ENCODE measurements at places on chromosomes 16 and 17.

DNA sequence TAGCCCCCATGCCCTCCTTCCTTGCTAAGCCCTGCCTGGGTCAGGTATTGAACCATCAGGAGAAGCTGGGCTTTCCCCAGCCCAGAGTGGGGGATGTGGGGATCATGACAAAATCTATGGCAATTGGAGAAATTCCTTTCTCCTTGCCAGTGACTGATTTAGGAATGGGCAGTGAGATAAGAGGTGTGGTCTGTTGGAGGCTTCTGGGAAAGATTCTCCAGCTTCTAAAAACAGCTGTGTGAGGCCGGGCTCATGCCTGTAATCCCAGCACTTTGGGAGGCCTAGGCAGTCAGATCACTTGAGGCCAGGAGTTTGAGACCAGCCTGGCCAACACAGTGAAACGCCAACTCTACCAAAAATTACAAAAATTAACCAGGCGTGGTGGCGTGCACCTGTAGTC lies 69.1 kb downstream of the SRCIN1 start:
- no peak for DNase-seq

DNA sequence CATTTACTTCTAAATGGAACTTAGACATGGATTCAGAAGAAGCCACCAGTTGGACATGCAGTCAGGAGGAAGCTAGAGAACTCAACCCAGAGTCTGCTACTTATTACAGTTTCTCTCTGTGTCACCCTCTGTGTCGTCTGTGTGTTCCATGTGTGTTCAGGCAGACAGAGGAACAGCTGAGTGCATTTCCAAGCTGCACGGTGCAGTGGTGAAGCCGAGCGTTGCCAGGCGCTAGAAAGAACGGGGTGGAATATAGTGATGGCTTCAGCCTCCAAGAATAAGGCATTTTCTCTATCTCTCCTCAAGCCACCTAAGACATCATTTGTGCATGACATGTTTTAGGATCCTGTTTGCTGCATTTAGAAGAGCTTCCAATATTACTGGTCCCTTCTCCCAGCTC lies 101.1 kb upstream of the CCL2 start:
- DNase-seq = no peak

- DNase-seq = no peak
These were observed 293.3 kb downstream of the MAF start for GRCh38 chr16:79307214-79307613.

DNA sequence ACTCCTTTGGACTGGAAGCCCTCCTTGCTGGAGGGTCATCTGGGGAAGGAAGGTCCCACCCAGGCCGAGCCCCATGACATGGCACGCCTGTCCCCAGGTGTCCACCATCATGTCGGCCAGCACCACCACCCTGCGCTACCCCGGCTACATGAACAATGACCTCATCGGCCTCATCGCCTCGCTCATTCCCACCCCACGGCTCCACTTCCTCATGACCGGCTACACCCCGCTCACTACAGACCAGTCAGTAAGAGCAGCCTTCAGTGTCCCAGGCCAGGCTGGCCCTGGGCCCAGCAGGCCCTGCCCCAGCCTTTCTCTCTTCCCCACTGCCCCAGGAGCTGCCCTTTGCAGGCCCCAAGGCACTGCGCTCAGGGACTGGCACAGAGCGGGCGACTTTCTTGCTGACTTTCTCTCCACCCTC lies 6.5 kb downstream of the TUBG2 start:
- DNase-seq = no peak

GRCh38 chr17:80839511-80839941 lies 152.1 kb upstream of the CHMP6 start:
- no peak for DNase-seq

DNA sequence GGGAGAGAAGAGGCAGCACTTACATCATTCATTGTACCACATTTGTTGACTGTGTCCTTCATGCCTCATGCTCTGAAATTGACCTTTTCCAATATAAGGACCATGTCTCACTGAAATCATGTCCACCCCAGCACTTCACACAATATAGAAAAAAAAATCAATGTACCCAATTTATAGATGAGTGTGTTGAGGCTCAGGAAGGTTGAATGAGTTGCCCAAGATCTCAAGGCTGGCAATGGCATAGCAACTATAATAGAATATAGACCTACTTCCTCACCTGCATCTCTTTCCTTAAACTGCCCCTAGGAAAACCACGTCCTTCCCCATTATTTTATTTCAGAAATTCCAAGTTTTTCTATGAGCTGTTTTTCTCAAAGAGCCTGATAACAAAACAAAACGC lies 912 bp upstream of the VAT1L start:
- no peak for DNase-seq

DNA sequence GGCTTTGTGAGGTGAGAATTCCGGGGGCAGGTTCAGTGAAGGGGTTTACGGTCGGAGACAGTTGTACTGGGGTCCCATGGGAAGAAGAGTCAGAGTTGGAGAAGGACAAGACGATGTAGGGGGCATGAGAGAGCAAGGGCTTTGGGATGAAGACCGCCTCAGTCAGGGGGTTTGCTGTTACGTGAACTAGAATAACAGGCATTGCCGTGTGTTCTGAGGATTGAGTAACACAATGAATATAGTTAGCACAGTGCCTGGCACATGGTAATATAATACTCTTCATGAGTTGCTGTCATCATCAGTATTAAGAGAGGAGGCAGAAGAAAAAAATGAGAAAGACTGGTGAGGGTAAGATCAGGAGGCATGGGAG lies 577 bp downstream of the ZNF646 start:
- DNase-seq = no peak

GRCh38 chr17:48441231-48441711 lies 11.3 kb upstream of the SKAP1 start:
- DNase-seq = no peak

GRCh38 chr17:48729335-48730239 lies 1.0 kb upstream of the HOXB13 start:
- DNase-seq = no peak

- peak; percentile 89 for DNase-seq
These were observed at the start of gene ACAP1 for GRCh38 chr17:7336240-7337175. ACAP1 (plus strand) TSS chr17:7336529; CDS start chr17:7336735, 206 bp downstream.

DNA sequence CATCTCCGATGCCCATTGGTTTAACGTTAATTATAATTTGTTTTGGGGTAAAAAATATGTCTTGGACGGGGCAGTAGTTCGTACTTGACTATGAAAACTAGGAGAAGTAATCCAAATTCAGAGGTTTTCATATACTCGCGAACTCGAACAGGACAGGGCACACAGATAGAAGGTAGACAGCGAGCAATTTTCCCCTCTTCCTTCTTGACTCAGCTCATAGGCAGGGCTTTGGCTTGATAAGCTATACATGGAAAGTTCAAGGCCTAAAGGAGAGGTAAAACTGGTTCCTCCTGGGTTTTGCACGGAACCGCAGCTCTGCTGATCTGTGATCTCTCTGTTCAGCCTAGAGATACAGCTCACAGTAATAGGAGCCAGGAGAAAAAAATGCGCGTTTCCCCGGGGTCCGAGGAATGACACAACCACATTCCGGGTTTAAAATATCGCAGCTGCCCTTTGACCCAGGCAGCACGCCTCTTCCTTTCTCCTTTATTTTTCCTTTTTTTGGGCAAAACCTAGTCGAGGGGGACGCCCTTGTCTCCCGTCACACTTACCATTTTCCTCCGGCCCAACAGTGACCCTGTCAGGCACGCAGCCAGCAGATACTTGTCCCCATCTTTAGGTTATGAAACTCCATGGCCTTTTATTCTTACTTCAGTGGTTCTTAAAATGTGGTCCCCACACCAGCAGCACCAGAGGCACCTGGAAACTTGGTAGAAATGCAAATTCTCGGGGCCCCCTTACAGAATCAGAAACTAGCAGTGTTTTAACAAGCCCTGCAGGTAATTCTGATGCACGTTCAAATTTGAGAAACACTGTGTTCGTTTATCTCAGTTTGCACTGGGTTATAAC lies 1.7 kb upstream of the LASP1 start:
- no peak for DNase-seq

DNA sequence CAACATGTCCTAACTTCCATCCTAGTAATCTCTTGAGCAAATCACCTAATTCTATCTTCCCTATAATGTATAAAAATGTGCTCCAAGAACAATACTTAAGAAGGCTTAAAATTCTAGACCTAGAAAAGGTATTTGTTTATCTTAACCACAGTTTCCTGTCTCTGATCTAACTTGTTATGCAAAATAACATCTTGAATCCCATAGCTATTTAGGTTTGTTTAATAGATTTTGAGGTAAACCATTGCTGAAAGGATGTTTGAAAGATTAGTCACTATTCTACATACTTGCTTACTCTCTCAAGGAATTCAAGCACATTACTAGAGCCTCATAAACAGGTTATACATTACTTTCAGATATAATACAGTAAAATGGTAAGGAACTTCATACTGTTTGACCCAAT lies 13.0 kb downstream of the CA10 start:
- no peak for DNase-seq

DNA sequence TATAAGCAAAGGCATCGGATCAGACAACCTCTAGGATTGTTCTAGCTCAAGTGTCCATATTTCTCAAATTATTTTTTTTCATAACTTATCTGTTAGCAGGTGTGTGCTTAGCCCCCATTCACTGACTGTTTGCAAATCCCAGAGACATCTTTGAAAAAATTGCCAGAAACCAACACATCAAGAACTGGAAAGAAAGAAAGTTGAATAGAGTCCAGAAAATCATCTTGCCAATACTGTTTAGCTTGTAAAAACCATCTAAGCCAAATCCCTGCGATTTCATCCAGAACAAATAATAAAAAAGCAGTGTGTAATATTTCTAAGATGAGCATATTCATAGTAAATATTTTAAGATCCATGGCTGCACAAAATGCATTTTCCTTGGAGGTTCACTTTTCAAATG lies 64.5 kb downstream of the WSCD1 start:
- no peak for DNase-seq

DNA sequence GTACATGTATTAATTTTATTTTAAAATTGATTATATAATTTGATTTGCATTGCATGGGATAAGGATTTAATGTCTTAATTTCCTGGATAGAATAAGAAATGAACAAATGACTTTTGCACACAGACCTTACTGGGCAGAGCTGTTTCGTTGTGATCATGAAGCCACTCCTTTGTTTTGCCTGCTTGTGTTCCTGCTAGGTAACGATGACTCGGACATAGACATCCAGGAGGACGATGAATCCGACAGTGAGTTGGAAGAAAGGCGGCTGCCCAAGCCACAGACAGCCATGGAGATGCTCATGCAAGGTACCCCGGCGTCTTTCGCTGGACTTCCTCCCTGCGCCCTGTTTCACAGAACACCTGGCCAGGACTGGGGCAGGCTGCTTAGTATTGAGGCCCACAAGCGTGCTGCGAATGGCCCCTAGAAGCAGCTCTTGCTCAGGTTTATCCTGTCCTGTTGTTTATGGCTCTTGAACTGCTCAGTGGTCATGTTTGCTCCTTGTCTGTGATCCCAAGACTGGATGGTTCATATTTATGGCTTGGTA lies 29.6 kb downstream of the CLUAP1 start:
- DNase-seq = no peak

DNA sequence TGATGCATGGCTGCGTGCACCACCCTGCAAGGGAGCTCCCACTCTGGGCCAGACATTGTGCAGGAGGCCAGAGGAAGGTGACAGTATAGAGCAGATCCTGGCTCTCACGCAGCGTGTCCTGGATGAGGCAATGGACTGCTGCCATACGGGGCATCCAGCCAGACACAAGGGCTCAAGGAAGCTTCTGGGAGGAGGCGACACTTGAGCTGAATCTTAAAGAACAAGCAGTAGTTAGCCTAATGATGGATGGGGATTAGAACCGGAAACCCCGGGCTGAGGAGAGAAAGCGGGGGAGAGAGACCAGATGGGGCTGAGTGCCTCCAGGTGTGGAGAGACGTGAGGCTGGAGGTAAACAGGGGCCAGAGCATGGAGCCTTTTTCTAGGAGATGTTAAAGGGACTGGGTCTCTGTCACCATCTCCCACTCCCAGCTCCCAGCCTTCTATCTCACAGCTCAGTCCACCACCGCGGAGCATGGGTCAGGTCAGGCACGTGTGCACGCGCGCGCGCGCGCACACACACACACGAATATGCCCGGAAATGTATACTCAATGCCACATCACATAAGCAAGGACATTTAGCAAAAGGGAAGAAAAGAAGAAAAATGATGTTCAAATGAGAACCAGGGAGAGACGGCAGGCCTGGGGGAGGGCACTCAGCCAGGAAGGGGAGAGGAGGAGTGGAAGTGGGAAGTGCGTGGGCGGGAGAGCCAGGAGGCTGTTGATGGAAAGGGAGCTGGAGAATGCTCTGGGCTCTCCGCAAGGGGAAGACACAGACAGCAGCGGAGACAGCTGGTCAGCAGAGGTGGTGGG lies 46.3 kb downstream of the CCDC42 start:
- DNase-seq = no peak

GRCh38 chr17:69434164-69434579 lies 19.7 kb downstream of the MAP2K6 start:
- DNase-seq = no peak

GRCh38 chr16:50597563-50598255 lies 49.5 kb downstream of the NKD1 start:
- DNase-seq = no peak

DNA sequence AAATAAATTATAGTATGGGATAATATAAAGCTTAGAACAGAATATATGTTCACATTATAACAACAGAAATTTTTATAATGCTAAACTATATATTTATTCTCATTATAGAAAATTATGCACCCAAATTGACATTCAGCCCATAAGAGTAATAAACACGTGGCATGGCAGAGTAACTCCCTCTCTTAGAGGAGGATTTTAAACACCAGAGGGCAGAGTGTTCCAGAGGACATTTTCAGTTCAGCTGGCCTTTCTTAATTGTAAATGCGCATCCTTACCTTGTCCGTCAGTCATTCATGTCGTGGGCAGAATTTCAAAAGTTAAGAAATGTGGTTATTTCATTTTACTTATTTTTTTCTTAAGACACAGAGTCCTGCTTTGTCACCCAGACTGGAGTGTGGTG lies 147.1 kb downstream of the TANC2 start:
- DNase-seq = no peak

- DNase-seq = no peak
These were observed 5.6 kb downstream of the CDH11 start for GRCh38 chr16:65116216-65116615.

- no peak for DNase-seq
These were observed 44.9 kb upstream of the ETV4 start for GRCh38 chr17:43591001-43591400.

DNA sequence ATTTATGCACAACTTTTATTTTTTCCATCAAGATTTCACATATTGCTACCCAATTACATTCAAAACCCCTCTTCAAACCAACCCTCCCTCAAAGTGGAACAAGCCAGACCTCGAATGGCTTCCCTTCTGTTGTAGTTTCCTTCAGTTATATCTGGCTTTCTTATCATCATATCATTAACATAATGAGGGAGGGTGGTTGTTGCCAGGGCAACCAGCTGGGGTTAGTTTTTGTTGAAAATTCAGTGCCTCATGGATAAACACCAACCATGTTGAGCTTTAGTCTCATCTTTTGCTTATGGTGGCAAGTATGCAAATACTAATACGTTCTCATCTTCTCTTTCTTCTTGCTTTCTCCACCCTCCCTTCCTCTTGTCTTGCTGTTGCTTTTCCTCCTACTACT lies 359.7 kb downstream of the CDH11 start:
- no peak for DNase-seq

GRCh38 chr16:76106647-76107046 lies 170.6 kb upstream of the CNTNAP4 start:
- no peak for DNase-seq

GRCh38 chr16:48537909-48538745 lies 71.9 kb downstream of the N4BP1 start:
- no peak for DNase-seq

Measured in CD8-positive, alpha-beta T cell (primary cell).